ENCODE measurements at places on chromosomes 1 and 21.

DNA sequence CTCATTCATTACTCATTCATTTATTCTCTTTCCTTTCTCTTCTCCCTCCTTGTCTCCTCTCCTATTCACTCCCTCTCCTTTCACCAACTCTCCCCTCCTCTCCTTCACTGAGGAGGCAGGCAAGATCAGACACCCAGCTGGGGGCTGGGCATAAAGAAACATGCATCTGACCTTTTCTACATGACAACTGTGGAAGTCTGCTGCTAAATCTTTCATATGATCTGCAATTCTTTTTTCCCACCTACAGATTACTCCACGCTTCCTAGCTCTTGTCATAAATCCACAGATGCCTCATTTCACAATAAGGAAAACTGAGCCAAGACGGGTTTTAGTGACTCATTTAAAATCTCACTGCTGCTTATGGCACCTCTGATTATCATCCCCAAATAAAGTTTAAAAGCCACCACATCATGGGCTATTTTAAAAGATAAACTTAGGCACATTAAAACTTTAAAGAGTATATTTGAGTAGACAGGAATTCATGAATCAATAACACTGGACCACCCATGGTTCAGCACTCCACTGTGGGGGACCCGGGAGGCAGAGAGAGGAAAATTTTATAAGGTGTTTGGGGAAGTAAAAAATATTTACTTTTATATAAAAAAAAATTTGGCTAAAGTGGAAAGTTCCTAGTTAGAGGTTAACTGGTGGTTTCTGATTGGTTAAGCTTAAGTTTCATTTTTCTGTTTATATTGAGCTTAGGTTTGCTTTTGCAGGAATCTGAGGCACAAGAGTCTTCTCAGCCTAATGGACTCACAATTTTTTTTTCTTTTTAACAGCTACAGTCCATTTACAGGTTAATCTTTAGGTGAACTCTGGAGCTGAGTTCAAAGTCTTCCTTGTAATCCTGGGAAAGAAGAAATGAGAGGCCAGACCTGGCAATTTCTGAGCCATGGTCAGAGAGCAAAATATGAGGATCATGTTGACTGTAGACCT, 55.8 kb upstream of the DNAH14 start:
- no peaks in the 10 kb centered on the region for H3K36me3 ChIP-seq
- peaks cover 11% of the 10 kb centered on the region for H3K27me3 ChIP-seq
- no peak for DNase-seq
- H3K27ac ChIP-seq: no peak overlapping the region

GRCh38 chr1:168279253-168279652, 1.4 kb upstream of the TBX19 start:
- no peak overlapping the region for H3K4me3 ChIP-seq
- no peak for DNase-seq
- no peaks in the 10 kb centered on the region for H3K27me3 ChIP-seq
- H3K4me1 ChIP-seq: no peaks in the 10 kb centered on the region

DNA sequence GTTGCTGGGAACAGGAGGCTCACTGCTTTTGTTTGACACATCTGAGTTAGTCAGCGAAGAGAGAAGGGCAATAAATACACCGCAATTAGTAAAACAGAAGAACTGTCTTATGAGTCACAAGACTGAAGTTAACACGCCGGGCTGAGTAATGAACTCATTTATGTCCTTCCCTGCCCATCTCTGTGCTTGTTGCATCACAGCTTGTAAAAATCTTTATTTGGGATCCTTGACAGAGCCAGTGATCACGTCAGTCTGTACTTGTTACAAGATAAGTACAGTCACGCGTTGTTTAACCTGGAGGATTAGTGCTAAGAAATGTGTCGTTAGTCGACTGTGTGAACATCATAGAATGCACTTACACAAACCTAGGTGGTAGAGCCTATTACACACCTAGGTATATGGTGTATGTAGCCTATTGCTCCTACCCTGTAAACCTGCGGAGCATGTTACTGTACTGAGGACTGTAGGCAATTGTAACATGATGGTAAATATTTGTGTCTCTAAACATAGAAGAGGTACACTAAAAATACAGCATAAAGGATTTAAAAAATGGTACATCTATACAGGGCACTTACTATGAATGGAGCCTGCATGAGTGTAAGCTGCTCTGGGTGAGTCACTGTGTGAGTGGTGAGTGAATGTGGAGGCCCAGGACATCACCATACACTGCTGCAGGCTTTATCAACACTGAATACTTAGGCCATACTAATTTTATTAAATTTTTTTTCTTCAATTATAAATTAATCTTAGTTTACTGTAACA, 272.2 kb downstream of the TNR start:
- peaks cover 24% of the 10 kb centered on the region for H3K27me3 ChIP-seq
- H3K27ac ChIP-seq: no peak overlapping the region
- no peak overlapping the region for H3K4me3 ChIP-seq
- H3K4me1 ChIP-seq: no peaks in the 10 kb centered on the region
- H3K36me3 ChIP-seq: no peaks in the 10 kb centered on the region

- H3K36me3 ChIP-seq: no peaks in the 10 kb centered on the region
- no peaks in the 10 kb centered on the region for H3K4me1 ChIP-seq
- H3K4me3 ChIP-seq: no peak overlapping the region
- H3K27ac ChIP-seq: no peak overlapping the region
- no peak for DNase-seq
- no peaks in the 10 kb centered on the region for H3K27me3 ChIP-seq
These were observed 289.4 kb upstream of the ADGRL4 start for GRCh38 chr1:79295967-79296366.

DNA sequence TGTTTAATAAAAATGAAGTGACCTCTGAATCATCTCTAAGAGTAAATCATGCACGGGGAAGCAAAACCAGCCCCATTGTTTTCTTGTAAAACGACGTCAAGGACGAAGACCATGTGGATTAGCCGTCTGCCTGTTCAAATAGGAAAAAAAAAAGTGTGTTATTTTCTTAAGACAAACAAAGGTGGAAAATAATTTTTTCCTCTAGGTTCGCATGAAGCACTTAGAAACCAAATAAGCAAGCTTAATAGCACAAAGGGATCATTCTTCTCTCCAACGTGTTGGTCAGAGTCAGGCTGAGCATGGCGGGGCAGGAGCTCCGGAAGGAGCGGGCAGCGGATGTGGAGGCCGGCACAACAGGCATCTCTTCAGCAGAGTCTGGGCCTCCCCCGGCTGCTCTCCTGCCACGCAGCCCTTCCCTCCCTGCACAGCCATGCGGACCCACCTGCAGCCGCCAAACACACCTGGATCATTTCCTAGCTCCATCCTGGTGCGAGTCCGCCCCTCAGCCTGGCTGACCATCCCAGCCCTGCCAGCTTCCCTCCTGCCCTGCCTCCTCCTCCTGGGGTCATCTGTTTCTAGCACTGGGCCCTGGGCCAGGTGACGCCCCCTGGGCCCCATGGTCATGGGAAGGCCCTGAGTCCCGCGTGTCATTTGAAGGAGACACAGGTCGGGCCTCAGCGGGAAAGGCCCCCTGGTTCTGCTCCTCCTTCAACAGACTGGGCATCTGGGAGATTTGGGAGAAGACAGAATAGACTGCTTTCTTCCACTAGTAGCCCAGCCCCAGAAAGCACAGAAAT, 40.2 kb downstream of the MX1 start:
- no peak overlapping the region for H3K27ac ChIP-seq
- no peaks in the 10 kb centered on the region for H3K36me3 ChIP-seq
- no peaks in the 10 kb centered on the region for H3K4me1 ChIP-seq
- H3K4me3 ChIP-seq: no peak overlapping the region
- no peak for DNase-seq
- peaks cover 8% of the 10 kb centered on the region for H3K27me3 ChIP-seq

DNA sequence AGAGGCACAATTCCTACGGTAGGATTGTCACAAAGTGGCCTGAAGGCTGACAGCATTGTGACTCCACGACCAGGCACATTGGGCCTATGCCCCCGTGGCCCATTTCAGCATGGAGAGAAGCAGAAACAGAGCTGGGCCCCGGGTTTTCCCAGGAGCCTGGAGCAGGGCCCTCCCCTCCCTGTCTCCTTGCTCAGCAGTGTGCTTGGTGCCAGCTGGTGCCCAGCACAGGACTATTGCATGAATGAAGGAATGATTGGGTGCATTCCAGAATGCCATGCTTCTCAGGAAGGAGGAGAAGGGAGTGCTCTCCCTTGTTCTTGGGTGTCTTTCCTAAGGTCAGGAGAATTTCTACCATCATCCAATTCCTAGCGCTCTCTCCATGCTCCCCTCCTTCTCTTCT, 33.7 kb downstream of the IER5 start:
- H3K4me1 ChIP-seq: peaks cover 18% of the 10 kb centered on the region
- H3K4me3 ChIP-seq: no peak overlapping the region
- no peaks in the 10 kb centered on the region for H3K36me3 ChIP-seq
- no peak overlapping the region for H3K27ac ChIP-seq

DNA sequence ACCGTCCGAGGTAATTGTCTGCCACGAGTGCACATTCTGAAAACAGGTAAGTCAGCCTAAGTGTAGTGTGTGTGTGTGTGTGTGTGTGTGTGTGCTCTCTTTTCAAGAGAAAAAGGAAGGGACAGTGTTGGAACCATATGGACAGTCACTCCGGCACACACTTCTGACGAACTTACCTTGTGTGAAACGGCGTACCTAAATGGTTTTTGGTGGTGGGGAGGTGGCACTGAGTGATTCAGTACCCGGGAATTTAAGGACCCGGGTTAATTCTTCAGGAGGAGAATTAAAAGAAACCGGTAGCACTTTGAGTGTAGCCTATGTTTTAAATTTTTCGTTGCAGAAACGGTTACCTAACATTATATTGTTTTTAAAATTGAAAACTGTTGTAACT, 286 bp downstream of the ODR4 start:
- H3K36me3 ChIP-seq: peaks cover 27% of the 10 kb centered on the region
- no peaks in the 10 kb centered on the region for H3K27me3 ChIP-seq
- H3K27ac ChIP-seq: peak overlapping the region; percentile 98
- peaks cover 48% of the 10 kb centered on the region for H3K4me1 ChIP-seq

DNA sequence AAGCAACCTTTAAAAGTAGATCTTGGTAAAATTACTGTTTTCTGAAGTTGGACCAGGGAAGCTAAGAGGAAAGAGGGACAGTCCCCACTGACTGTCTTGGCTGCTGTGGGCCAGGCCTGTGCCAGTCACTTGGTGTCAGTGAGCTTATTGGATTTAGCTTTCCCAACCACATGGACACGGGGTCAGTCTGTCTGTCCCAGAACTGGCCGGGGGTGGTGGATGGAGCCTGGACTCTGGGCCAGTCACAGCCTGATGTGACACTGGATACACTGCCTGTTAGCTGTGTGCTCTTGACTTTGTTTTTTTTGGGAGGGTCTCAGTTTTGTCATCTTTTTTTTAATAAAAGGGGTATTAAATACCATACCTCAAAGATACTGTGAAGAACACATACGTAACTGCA, 96.7 kb downstream of the GALNT2 start:
- H3K27me3 ChIP-seq: no peaks in the 10 kb centered on the region
- no peak for DNase-seq
- peak overlapping the region; percentile 40 for H3K27ac ChIP-seq
- peaks cover 48% of the 10 kb centered on the region for H3K4me1 ChIP-seq
- peaks cover 2% of the 10 kb centered on the region for H3K36me3 ChIP-seq

DNA sequence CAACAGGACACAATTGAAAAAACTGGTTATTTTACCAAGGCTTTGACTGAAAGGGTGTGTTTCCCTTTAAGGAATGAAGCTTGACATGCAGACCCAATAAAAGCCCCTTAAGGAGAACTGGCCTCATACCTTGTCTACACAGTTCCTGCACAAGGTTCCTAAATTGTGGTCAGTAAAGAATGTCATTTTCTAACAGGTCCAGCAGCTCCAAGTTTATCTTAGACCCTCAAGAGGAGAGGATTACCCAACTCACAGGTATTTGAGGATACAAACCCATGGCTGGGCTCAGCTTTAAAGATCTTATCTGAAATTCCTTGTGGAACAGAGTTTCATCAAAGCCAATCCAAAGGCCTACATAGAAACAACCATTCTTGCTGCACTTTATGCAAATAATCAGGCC, 31.4 kb upstream of the CBR3 start:
- peaks cover 13% of the 10 kb centered on the region for H3K4me1 ChIP-seq
- H3K4me3 ChIP-seq: no peak overlapping the region
- DNase-seq: no peak
- no peaks in the 10 kb centered on the region for H3K36me3 ChIP-seq

GRCh38 chr1:5156416-5157120, 502.2 kb downstream of the AJAP1 start:
- no peak for DNase-seq
- H3K4me1 ChIP-seq: peaks cover 6% of the 10 kb centered on the region
- H3K4me3 ChIP-seq: no peak overlapping the region
- no peak overlapping the region for H3K27ac ChIP-seq
- H3K36me3 ChIP-seq: no peaks in the 10 kb centered on the region

- H3K36me3 ChIP-seq: no peaks in the 10 kb centered on the region
- no peak overlapping the region for H3K4me3 ChIP-seq
- H3K27ac ChIP-seq: no peak overlapping the region
- H3K27me3 ChIP-seq: peaks cover 8% of the 10 kb centered on the region
These were observed 245.2 kb downstream of the TRABD2B start for GRCh38 chr1:47751996-47752451.

- no peak overlapping the region for H3K4me3 ChIP-seq
- no peak for DNase-seq
These were observed 94.0 kb upstream of the WNT4 start for GRCh38 chr1:22236900-22237299.

DNA sequence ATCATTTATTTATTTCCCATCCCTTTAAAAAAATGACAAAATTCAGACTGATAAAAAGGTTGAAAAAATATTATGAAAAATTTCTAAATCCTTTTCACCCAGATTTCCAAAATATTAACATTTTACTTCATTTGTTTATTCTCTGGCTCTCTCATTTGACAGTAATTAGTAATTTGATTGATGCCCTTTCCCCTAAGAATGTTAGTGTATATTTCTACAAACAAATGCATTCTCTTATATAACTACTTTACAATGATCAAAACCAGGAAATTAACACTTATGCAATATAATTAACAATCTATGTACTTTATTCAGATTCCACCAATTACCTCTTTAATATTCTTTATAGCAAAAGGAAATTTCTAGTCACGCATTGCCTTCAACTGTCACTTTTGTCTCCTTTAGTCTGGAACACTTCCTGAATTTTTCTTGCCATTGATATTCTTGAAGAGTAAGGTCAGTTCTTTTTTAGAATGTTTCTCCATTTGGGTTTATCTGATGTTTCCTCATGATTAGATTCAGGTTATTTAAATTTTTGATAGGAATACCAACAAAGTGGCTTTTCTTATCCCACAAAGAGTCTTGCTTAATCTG, 3.9 kb downstream of the CD53 start:
- H3K27me3 ChIP-seq: no peaks in the 10 kb centered on the region
- no peak for DNase-seq
- H3K36me3 ChIP-seq: peaks cover 22% of the 10 kb centered on the region
- peaks cover 61% of the 10 kb centered on the region for H3K4me1 ChIP-seq
- peak overlapping the region; percentile 98 for H3K27ac ChIP-seq
- H3K4me3 ChIP-seq: peak overlapping the region; percentile 93

DNA sequence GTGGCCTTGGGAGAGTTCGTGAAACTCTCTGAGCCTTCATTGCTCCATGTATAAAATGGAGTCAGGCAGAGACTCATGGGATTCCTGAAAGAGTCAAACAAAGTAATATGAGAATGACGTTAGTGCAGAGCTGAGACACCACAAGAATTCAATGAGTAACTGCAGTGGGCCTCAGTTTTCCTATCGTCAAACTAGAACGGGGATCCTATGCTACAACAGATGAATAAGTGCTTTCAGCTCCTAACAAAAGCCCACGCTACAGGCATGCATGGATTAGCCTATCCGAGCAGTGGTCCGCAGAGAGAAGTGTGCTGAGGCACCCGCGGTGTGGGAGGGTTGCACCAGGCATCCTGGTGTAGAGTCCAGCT, 124.7 kb downstream of the SYF2 start:
- DNase-seq: no peak
- peaks cover 11% of the 10 kb centered on the region for H3K36me3 ChIP-seq
- H3K4me3 ChIP-seq: no peak overlapping the region
- H3K27me3 ChIP-seq: peaks cover 9% of the 10 kb centered on the region

GRCh38 chr1:55048453-55049270, 9.3 kb downstream of the PCSK9 start:
- H3K36me3 ChIP-seq: no peaks in the 10 kb centered on the region
- H3K4me3 ChIP-seq: no peak overlapping the region
- no peaks in the 10 kb centered on the region for H3K4me1 ChIP-seq
- H3K27me3 ChIP-seq: no peaks in the 10 kb centered on the region
